Activated T-cell treated with anti-CD3 and anti-CD28 coated beads for 1 hour (primary cell): ENCODE measurements at places on chromosomes 2 and 18.

GRCh38 chr2:149021271-149021719 lies 17.2 kb upstream of the LYPD6B start:
- DNase-seq: no peak

- no peak for DNase-seq
These were observed 5.0 kb upstream of the APCDD1 start for GRCh38 chr18:10449396-10449795.

DNA sequence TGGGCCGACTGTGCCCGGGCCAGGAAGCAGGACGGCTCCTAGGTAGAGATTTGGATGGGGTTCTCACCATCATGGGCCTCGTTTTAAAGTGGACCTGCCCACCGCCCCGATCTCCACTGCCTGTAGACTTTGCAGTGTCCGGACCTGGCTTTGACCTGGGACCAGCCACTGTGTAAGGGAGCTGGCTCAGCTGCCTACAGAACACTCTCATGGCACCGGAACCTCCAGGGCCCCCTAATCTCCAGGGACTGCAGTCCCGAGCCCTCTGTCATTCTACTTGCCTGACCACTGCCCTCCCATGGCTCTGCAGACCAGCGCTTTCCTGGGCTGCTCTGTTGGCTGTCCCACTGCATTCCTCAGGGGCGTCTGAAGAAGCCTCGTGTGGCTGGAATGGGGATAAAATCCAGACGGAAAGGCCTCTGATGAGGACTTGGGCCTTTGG lies 120.8 kb downstream of the GLI2 start:
- no peak for DNase-seq

GRCh38 chr18:21682371-21683051 lies 22.1 kb downstream of the ABHD3 start:
- peak; percentile 3 for DNase-seq

- DNase-seq: no peak
These were observed 159.1 kb downstream of the GALNT1 start for GRCh38 chr18:35740656-35741055.

DNA sequence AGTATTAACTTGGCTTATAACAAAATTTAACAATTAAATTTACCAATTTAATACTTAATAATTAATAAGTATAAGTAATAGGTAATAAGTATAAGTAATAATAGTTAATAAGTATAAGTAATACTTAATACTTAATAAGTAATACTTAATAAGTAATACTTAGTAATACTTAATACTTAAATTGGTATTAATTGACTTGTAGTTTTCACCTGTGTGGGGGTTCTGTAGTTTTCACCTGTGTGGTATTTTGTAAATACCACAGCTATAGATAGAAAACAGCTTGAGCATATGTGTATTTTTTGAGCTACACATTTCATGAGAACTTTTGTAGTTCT lies 55.4 kb downstream of the MAPRE2 start:
- no peak for DNase-seq
